ENCODE measurements at places on chromosomes 7 and 10.

DNA sequence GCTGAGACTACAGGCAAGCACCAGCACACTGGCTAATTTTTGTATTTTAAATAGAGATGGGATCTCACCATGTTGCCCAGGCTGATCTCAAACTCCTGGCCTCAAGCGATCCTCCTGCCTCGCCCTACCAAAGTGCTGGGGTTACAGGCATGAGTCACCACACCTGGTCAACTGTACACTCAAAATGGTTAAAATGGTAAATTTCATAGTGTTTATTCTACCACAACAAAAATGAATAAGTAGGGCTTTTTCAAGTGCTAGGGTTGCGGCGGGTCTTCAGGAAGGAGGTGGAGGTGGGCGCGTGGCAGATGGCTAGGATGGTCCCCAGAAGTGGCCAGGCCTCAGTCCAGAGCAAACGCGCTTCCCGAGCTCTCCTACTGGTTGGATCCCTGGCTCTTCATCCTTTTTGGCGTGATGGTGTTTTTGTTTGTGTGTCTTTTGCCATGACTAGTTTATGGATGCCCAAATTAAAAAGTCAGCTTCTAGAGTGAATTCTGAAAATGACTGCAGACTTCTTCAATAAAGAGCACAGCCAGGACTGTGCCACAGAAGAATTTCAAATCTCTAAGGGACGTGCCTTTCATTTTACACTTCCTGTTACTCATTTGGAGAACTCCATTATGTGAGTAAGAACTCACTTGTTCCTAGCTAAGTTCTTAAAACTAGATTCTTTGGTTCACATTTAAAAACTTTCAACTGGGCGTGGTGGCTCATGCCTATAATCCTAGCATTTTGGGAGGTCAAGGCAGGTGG lies 73.9 kb downstream of the TMEM130 start:
- DNase-seq, result no peak

DNA sequence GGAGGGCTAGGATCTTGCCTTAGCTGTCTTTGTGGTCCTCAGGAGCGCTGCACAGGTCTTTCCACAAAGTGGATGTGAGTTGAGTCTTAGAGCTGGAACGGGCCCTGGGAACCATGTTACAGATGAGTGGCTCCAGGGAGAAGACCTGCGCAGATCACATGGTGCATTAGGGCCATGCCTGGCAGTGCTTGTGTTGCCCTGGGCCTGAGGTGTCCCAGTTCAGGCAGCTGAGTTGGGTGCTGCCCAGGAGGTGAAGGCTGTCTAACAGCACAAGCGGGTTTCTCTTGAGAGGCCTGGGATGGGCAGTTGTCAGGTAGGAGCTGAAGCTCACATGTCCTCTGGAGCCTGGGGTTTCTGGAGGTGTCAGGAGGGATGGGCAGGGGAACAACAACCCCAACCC lies 33.7 kb upstream of the ANKRD2 start:
- DNase-seq, result no peak

- DNase-seq, result no peak
Observed at GRCh38 chr10:97074256-97075145, 111.3 kb downstream of the SLIT1 start.

DNA sequence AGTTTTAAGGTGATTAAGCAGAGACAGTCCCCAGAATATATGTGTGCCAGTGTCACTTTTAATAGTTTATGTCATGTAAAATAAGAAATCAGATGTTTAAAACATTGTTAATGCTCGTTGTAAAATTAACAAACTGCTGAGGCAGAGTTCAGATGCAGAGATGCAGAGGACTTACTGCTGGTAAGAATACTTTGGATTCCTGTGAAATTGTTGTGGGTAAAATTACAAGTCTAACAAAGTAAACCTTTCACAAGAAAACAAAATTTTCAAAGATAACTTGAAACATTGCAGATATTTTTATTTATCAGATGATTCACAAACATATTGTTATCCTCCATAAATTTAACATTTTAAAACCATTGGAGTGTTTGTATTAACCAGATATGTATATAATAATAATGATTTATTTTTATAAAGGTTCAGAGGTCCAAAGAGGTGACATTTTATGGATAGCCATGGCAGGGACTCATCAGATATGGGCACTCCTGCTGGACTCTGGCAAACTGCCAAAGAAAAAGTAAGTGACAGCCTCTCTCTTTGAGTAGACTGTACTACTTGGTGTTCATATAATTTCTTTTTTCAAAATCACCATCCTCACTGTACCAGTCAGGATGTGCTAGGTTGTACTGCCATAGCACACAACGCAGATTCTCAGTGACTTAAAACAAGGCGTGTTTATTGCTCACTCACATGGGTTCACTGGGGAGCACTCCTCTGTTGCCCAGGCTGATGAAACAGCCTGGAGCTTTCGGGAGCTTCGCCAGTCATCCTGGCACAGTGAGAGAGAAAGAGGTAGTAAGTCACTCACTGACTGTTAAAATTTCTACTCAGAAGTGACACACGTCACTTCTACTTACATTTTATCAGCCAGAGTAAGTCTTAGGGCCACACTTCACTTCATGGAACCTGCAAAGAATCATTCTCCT lies 43.5 kb downstream of the NHLRC2 start:
- DNase-seq, result peak; percentile 36

- DNase-seq, result no peak
Observed at GRCh38 chr10:106355450-106355849, 809.1 kb downstream of the SORCS1 start.

DNA sequence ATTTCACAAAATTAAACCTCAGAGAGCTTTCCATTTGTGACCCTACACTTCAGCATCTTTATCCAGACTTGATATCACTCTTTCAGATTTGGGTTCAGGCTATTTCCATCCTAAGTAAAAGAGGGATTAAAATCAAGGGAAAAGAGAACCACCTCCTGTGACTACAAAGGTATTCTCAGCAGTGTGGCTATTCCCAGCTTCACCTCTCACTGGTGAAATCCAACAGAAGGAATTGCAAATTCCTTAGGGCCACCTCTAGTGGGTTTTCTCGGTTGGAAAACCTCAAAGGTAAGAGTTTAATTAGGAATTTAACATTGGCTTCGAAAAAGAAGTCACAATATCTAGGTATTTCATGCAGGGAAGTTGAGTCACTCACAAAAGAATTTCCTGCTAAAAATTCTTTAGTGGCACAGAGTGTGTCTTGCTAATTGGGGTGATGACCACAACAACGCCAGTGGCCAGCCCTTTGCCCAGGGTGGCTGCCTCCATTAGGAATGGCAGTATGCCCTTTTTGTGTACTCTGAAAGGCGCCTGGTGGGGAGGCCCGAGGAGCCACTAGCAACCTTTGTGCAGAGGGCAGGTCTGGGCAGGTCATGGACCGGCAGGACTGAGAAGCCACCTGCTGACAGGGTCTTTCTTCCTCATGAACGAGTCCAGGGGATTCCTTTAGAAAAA lies 52.2 kb downstream of the SEM1 start:
- DNase-seq, result no peak

- DNase-seq, result no peak
Observed at GRCh38 chr7:742791-743190, 15.7 kb upstream of the PRKAR1B start.

DNA sequence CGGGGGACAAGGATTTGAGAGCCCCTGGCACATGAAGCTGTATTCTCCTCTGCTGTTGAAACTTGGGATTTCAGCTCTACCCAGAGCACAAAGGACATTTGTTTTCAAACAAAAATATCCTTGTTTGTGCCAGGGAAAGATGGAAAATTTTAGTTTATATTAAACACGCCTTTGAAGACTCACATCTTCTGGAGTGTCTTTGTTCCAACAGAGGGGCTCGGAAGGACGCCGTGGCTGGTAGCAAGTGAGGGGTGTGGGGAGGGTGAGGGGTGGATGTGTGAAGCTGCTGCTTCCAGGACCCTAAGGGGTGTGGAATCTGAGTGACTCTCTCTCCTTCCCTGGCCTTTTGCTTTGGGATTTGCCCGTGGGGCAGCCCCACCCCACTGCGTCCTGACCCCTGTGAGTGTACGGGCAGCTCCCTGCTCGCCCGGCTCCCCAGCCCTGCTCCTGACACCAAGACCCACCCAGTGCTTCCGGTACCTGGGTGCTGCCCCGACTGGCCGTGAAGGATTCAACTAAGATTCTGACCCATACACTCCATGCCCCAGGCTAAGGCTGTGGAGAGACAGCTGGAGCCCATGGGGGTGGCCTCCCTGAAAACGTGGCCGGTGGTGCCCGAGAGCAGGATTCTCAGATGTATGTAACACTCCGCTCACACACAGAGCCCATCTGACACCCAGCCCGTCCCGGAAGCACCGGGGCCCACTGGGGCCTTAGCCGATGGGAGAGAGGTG lies 59.6 kb downstream of the ZRANB1 start:
- no peak for DNase-seq

GRCh38 chr7:1144269-1144771 lies 15.7 kb downstream of the ZFAND2A start:
- peak; percentile 18 for DNase-seq

DNA sequence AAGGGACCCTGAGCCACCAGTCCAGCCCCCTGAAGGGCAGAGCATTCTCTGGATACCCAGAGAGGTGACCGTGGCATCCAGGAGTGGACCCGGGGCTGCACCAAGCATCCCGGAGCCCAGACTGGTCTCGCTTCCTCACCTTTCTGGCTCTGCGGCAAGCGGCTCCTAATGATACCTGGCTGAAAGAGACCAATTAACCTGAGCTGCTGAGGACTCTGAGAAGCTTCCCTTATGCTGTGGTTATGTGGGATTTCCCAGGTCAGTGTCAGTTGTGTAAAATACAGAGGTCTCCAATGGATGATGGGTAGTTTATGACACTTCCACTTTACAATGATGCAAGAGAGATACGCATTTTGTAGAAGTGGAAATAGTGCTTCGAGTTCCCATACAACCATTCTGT lies 51.5 kb downstream of the PFKFB3 start:
- DNase-seq, result no peak

DNA sequence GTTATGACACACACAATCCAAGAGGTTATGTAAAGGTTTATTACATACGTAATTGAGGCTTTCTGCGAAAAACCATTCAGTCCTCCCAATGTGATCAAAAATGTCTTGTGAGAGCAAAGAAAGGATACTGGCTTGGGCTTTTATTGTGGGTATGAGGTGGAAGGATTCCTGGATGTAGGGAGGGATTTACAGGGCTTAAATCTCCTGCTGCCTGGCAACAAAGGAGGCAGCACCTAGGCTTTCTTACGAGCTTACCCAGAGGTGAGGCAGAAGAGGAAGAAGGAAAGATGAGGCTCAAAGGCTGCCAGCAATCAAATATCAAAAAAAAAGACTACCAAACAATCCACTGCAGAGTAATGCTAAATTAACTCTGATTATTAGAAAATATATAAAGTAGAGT lies 1149.5 kb upstream of the POT1 start:
- no peak for DNase-seq

GRCh38 chr7:94253686-94254085 lies 141.0 kb upstream of the COL1A2 start:
- no peak for DNase-seq

- no peak for DNase-seq
Observed at GRCh38 chr7:149141893-149142292, 5.4 kb upstream of the ZNF398 start.

- peak; percentile 44 for DNase-seq
Observed at GRCh38 chr10:118543714-118544400, 51.6 kb downstream of the PRLHR start.

DNA sequence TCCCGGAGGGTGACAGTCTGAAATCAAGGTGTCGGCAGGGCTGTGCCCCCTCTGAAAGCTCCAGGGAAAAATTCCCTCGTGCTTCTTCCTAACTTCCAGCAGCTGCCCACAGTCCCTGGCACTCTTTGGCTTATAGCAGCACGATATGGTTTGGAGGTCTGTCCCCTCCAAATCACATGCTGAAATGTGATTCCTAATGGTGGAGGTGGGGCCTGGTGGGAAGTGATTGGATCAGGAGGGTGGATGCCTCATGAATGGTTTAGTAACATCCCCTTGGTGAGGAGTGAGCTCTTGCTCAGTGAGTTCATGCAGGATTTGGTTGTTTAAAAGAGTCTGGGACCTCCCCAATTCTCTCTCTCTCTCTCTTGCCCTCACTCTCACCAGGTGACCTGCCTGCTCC lies 51.1 kb downstream of the GPAM start:
- DNase-seq, result no peak

GRCh38 chr7:33970536-33970935 lies 65.2 kb downstream of the BMPER start:
- DNase-seq, result no peak

DNA sequence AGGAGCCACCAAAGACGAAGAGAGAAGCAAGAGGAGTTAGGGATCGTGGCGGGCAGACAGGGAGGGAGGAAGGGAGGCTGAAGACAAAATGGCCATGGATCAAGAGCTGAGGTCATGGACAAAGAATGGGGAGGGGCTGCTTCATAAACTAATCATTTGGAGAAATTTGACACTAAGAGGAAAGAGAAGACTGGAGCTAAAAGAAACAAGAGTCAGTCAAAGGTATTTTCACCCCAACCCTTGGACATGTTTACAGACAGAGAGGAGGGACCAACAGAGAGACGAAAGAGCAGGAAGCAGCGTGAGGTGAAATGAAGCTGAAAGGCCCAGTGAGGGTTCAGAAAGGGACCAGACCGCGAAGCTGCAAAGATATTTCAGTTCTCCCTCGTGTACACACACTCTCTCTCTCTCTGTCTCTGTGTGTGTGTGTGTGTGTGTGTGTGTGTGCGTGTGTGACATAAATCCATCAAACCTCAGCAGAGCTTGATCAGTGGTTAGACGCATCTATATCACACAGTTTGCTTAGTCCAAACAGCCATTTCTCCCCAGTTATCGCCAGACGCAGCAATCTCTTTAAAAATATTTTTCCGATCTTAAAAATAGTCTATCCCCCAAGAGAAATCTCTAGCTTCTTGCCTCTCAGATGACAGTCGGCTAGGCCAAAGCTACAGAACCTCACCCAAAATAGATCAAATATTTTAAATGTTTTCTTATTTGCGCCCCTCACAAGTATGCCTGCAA lies 12.5 kb upstream of the CALD1 start:
- DNase-seq, result peak; percentile 85

DNA sequence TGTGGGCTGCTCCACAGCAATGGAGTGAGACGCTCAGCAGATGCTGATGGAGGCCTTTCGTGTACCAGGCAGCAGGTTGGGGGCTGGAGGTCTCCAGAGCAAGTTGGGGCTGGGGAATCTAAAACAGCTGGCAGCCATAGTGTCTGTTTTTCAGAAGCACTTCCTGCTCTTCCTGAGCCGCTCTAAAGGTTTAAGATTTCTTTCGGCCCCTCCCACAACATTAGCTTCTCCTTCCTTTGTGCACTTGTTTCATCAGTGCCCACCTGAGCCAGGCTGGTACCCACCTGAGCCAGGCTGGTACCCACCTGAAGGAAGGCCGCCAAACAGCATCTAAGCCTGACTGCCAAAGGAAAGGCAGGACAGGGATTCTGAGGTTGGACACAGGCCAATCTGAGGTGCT lies 18.4 kb upstream of the WAPL start:
- no peak for DNase-seq

GRCh38 chr7:134483296-134483695 lies 24.4 kb upstream of the AKR1B1 start:
- no peak for DNase-seq

Measured in iris pigment epithelial cell (primary cell).